Tongue (tissue), 3 donors: ENCODE measurements at places on chromosomes 2 and 18.

DNA sequence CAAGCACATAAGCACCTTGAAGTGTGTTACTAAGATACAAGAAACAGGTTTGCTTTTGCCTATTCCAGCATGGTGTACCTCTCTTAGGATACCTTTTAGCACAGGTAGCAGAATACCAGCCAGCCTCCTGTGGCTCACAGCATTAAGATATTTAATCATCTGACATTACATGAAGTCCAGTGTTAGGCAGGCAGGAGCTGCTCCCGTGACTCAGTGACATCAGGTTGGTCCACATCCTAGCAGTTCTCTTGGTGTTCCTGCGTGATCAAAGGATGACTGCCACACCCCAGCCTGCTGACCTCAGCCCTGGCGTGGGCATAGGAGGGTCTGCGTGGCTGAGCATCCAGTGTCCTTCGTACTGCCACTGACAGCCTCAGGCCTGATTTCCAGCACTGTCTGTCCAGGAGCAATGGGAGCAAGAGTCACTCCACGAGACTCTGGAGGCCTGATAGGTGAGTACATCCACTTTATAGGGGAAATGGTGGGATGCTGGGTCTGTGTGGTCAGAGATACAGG is 3.6 kb upstream of the DTYMK start:
- no peak for DNase-seq

DNA sequence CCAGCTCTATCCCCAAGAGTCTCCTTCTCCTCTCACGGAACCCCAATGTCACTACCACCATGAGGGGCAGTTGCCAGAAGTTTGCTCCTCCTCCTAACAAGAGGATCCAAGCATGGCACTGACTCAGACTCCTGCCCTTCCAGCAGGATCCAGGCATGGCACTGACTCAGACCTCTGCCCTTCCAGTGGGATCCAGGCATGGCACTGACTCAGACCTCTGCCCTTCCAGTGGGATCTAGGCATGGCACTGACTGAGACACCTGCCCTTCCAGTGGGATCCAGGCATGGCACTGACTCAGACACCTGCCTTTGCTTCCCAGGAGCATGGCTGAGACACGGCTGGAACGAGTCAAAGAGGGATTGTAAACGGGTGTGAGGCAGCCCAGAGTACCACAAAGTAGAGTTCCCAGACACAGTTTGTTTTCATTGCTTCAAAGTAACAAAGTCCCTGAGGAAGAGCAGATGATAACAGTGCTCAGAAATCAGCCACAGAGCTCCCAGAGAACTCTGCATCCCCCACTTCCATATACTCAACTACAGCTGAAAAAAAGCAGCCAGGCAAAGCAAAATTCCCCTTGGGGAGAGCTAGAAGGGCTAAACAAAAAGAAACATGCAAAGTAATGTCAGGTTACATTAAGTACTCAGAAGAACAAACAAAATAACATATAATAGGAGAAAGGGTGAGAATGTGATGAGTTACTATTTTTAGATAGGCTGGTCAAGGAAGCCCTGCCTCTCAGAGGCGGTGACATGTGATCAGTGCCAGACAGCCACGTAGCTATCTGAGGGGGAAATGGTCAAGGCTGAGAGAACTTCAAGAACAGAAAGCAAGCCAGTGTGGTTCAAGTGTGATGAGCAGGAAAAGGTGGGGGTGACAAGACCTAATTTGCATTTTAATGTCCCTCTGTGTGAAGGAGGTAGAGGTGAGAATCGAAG is 3.0 kb downstream of the BUB1 start:
- no peak for DNase-seq

DNA sequence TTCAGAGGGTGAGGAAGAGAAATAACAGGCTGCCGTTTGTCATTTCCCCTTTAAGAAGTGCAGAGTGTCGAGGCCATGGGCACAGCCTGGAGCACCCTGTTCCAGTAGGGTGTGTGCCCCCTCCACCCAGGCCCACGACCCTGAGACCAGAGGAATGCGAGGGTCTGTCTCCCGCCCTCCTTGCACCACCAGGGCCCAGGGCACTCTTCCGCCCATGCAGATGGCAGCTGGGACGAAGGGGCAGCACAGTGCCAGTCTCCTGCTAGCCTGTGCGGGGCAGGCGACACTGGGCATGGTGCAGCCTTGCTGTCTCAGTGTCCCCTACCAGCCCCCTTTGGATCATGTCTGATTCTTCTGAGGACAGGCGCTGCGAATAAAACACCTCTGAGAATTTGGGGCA is 15.8 kb upstream of the PDIA6 start:
- no peak for DNase-seq

DNA sequence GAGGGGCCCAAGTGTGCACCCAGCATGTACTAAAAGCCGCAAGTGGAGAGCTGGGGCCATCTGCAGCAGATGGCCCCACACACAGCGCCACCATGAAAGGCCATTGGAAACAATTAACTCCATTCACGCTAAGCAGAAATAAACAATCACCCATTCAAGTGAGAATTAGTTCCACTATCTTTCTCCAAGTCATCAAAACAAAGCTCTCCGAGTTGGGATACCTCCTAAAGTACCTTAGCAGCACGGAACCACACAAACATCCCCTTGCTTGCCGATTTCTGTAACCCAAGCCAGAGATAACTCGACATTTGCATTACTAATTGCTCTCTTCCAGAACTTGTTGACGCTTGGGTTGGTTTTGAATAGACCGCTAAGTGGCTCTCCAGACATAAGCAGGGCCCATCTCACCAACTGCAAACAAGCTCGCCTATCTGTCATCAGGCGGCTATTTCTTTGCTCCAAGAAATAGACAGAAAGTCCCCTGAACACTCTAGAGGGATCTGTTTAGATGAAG is 840.6 kb upstream of the SALL3 start:
- no peak for DNase-seq
